Body of pancreas (tissue), 4 donors: ENCODE measurements at places on chromosomes 16 and 17.

DNA sequence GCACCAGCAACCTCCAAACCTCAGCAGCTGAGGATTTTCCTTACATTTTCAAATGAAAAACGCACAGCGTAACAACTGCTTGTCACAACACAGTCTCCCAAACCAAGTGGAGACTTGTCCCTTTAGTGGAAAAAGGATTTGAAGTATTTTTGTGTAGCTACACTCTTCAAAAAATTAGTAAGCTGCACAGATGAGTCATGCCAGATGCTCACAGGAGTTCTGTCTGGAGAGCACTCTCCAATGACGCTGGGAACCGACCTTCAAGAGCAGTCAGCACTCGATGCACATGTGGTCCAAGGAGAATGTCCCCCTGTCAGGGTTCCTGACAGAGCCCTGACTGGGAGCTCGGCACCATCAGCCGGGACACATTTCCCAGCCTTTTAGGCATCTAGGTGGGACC is 39.8 kb downstream of the MAP1LC3B start:
- DNase-seq: peak; percentile 26

DNA sequence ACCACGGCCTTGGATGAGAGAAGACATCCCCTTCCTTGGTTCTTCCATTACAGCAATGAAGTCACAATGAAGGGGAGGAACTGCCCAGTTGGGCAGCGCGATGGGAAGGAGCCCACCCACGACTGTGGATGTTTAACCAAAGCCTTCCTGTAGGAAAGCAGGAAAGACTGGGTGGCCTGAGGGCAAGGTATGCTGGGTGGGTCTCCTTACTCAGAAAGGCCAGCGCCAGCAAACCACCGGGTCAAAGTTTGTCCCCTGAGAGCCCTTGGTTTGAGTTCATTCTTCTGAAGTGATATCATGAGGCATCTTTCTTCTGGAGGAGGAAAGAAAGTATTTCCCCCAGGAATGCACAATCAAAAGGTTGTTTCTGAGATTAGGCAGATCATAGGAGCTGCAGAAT is 105.2 kb downstream of the C16orf95 start:
- no peak for DNase-seq

GRCh38 chr17:30558686-30559545 is 81.7 kb downstream of the GOSR1 start:
- DNase-seq: no peak

- DNase-seq: peak; percentile 56
These were observed 20.5 kb upstream of the JPH3 start for GRCh38 chr16:87581857-87582215.

DNA sequence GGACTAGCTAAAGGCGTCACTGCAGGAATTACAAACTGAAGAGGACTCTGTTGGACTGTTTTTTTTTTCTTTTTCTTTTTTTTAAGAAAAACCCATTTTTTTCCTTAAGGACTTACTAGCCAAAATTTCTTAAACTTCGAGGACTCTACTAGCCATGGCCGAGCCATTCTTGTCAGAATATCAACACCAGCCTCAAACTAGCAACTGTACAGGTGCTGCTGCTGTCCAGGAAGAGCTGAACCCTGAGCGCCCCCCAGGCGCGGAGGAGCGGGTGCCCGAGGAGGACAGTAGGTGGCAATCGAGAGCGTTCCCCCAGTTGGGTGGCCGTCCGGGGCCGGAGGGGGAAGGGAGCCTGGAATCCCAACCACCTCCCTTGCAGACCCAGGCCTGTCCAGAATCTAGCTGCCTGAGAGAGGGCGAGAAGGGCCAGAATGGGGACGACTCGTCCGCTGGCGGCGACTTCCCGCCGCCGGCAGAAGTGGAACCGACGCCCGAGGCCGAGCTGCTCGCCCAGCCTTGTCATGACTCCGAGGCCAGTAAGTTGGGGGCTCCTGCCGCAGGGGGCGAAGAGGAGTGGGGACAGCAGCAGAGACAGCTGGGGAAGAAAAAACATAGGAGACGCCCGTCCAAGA is 878 bp downstream of the HEXIM1 start:
- peak; percentile 84 for DNase-seq

GRCh38 chr16:81711657-81712319 is 67.3 kb upstream of the PLCG2 start:
- no peak for DNase-seq

- no peak for DNase-seq
These were observed 27.7 kb upstream of the IL21R start for GRCh38 chr16:27374221-27374803.

GRCh38 chr16:30041841-30042240 is 10.8 kb upstream of the TLCD3B start:
- no peak for DNase-seq

DNA sequence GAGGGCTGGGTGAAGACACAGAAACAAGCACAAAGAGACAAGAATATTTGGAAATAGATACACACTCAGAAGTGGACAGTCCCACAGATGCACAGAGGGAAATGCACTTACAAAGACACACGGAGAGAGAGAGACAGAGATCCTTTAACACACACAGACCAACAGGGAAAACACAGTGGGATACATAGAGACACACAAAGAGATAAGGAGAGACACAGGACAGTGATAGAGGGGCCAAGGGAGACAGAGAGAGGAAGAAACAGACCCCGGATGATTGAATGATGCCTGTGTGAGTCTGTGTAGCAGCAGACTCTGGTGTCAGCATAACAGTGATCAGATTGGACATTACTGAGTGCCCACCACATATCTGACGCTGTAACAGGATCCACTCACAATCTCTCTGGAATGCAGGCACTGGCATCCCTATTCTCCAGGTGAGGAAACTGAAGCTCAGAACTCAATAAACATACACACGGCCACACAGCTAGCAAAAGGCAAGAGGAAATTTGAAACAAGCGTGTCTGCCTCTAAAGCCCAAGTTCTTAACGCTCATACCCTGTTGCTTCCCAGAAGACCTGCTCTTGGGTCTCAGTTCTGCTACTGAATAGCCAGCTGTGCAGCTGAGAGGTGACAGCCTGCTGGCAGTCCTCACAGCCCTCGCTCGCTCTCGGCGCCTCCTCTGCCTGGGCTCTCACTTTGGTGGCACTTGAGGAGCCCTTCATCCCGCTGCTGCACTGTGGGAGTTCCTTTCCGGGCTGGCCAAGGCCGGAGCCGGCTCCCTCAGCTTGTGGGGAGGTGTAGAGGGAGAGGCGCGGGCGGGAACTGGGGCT is 186.3 kb upstream of the NLRP1 start:
- no peak for DNase-seq

GRCh38 chr17:79562192-79562930 is 48.5 kb downstream of the RBFOX3 start:
- no peak for DNase-seq

GRCh38 chr17:7912927-7913524 is 3.1 kb downstream of the RNF227 start:
- no peak for DNase-seq

- DNase-seq: no peak
These were observed 238.5 kb downstream of the ZFHX3 start for GRCh38 chr16:72809446-72809845.

DNA sequence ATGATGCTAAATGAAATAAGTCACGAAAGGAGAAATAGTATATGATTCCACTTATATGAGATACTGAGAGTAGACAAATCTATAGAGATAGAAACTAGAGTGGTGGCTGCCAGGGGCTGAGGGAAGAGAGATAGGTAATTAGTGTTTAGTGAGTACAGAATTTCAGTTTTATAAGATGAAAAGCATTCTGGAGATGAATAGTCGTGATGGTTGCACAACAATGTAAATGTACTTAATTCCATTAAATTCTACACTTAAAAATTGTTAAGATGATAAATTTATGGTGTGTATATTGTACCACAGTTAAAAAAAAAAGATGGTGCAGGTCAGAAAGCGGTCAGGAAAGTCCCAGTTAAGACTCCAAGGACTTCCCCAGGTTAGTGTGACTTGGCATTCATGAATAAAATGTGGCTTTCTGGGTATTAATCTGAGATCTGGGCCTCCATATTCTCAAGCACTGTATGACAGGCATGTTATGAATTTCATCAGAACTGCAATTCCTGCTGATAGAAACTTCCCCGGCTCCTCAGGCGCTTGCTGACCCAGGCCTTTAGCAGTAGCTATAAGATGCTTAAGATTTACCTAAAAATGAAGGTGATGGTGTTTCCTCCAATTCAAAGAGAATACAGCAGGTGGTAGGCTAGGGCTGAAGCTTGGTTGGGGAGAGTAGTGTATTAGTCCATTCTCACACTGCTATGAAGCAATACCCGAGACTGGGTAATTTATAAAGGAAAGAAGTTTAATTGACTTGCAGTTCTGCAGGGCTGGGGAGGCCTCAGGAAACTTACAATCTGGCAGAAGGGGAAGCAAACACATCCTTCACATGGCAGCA is 115.3 kb upstream of the SOX9 start:
- DNase-seq: no peak

- no peak for DNase-seq
These were observed 48.3 kb downstream of the CCT6B start for GRCh38 chr17:34913001-34913400.

DNA sequence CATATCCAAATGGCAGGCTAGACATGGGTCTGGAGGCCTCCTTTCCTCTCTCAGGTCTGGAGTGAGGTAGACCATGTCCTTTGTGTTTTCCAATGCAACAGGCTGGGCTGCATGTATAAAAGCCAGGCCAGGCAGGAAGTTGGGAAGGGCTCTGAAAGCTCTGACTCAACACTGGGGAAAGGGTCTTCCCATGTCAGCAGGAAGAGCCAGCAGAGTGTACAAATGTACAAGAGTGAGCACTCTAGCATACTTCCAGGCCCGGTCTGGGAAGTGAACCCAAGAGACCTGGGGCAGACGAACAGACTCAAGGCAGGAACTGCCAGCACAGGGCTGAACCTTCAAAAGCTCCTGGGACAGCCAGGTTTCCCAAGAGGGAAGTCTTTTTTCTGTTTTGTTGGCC is 7.0 kb downstream of the ATPAF2 start:
- no peak for DNase-seq

DNA sequence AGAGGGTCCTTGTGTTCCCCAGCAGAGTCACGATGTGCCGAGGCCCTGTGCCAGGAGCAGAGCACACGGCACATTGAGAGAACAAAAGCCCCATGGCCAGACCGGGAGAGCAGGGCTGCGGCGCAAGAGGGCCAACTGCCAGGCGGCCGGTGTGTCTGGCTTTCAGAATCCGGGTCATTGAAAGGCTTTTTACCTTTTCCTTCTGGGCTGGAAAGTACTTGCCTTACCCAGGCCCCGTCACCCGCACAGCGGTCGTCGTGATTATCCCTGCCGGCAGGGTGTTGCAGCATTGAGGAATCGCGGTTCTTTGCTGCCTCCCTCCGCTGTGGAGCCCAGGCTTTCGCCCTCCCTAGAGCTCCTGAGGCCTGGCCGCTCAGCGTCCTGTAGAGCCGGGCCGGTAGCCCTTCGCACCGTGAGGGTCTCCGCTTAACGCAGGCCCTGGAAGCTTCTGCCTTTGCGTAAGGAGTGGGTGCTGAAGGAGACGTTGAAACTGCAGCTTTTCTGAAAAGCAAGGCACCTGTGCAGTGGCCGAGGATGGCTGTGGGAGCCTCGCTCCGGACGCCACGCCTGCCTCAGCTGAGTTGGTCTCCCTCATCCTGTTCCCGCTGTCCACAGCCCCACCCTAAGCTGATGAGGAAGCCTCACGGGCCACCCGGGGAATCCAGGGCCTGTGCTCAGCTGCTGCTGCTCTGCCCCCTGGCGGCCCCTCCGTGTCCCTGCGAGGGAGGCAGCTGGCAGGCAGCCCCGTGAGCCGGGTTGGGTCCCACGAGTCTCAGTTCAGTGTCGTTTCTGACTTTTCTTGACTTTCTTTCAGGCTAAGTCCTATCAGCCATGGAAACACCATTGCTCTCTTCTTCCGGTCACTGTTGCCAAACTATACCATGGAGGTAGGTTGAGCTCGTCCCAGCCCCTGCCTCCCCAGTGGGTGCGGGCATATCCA is 8.6 kb upstream of the MC1R start:
- DNase-seq: peak; percentile 71

DNA sequence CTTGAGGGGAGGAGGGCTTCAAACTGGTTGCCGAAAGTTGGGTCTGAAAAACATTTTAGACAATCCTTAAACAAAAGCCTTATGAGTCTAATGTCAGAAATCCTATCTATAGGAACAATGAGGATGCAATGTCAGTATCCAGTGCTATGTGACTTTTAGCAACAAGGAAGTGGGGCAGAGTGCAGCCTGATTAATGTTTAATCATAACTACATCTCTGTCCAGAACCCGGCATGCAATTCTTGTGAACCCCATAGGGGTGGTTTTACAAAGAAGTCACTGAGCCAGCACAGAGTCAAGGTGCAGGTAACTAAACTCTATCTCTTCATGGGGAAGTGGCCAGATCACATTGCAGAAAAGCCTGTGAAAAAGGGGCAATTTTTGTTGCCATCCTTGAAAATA is 267.5 kb downstream of the HS3ST4 start:
- no peak for DNase-seq

DNA sequence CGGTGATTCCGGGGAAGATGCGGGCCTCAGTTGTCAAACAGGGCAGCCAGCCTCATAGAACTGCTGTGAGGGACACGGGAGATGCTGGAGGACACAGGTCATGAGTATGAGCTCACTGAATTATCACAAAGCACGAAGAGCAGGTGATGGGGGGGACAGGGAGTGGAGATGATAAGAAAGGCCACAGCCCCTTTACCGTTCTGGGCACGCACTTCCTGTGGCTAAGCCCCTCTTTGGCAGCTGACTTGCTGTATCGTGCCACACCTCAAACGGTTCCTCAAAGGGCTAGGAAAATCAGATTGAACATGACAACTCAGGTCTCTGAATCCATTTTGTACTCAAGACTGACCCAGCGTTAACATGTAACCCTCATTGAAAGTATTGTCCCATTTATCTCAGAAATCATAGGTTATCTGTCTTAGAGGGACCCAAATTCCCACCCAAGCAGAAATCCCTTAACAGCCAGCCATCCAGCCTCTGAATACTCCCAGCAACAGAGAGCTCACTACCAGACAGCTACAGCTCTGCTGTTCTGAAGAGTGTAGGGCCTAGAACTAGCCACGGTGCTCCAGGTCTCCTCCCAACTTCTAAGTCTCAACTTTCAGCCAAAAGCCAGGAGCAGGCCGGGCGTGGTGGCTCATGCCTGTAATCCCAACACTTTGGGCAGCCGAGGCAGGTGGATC is 5.0 kb upstream of the SRL start:
- DNase-seq: no peak

DNA sequence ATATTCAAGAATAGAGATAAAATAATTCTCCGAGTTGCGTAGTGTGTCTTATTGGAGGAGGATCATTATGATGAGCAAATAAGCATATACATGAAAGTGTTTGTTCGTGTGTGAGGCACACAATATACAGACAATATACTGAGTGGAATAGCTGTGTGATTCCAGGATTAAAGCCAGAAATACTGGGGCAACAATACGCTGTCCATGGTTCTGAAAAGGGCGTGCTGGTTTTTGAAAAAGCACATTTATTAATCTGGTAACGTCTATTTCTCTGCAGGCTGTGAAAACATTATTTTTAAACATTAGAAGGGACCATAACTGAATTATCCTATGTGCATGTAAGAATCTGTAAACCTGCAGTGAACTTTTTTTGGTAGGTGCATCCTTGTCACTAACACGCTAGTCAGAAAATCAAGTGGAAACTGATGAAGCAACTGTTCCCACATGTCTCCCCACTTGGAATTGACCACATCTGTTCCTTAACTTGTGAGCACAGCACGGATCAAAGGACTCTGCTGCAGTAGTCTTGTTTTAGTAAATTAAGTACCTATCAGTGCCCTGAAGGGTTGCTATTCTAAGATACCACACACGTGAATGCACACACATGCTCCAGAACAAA is 346.0 kb downstream of the GRIN2A start:
- peak; percentile 44 for DNase-seq

GRCh38 chr16:7405166-7405565 is 72.5 kb downstream of the RBFOX1 start:
- DNase-seq: peak; percentile 46
